T-cell (primary cell): ENCODE measurements at places on chromosomes 5 and 9. TPM values are rescaled to one million over a fixed set of nuclear protein-coding genes. Genes with fewer than 3 reads are reported as not detected.

PCDHA1 gene
- total RNA-seq: not detected

HK3 gene
- 0.44 TPM for total RNA-seq

RANBP3L gene
- total RNA-seq: not detected

RASEF gene
- total RNA-seq: 0.09 TPM

PCDHA9 gene
- total RNA-seq: not detected

ECM2 gene
- total RNA-seq: not detected

PCSK5 gene
- total RNA-seq: 19.5 TPM

GDNF gene
- total RNA-seq: not detected

CHSY3 gene
- total RNA-seq: not detected

DDX46 gene
- 60.9 TPM for total RNA-seq

TAF1L gene
- total RNA-seq: not detected

CENPP gene
- total RNA-seq: 5.0 TPM

GRCh38 chr5:127994087-127994660 lies 89.4 kb upstream of the SLC12A2 start:
- no peaks in the 10 kb centered on the region for H3K27me3 ChIP-seq
- no peaks in the 10 kb centered on the region for H3K4me1 ChIP-seq
- no peak overlapping the region for H3K27ac ChIP-seq

DNA sequence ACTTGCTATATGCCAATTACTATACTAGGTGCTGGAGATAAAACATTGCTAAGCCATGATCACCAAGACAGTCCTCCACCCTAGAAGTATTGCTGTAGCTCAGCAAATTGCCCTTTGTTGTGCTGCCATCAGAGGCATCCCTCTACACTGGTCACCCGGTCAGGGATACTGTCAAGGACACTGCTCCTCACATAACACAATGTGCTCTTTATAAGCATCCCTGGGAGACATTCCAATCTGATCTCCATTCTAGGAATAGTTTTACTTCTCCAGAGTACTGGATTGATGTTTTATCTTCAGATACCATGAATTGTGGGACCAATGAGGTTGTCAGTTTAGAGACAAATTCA lies 10.4 kb upstream of the DNAJA1 start:
- H3K27me3 ChIP-seq: no peaks in the 10 kb centered on the region
- no peaks in the 10 kb centered on the region for H3K4me1 ChIP-seq
- no peak for DNase-seq
- H3K36me3 ChIP-seq: no peaks in the 10 kb centered on the region
- no peak overlapping the region for H3K4me3 ChIP-seq
- no peak overlapping the region for H3K27ac ChIP-seq

- no peak overlapping the region for H3K4me3 ChIP-seq
- H3K36me3 ChIP-seq: no peaks in the 10 kb centered on the region
- no peaks in the 10 kb centered on the region for H3K27me3 ChIP-seq
- DNase-seq: no peak
- H3K27ac ChIP-seq: no peak overlapping the region
Observed at GRCh38 chr5:96629774-96630173, 32.4 kb upstream of the CAST start.

GRCh38 chr9:134636149-134636507 lies 5.5 kb upstream of the COL5A1 start:
- H3K27ac ChIP-seq: no peak overlapping the region
- no peak for DNase-seq
- H3K4me1 ChIP-seq: no peaks in the 10 kb centered on the region

GRCh38 chr9:7984692-7985091 lies 185.1 kb upstream of the DMAC1 start:
- no peak for DNase-seq
- H3K27me3 ChIP-seq: peaks cover 2% of the 10 kb centered on the region
- no peak overlapping the region for H3K27ac ChIP-seq
- H3K4me1 ChIP-seq: peaks cover 5% of the 10 kb centered on the region
- H3K36me3 ChIP-seq: no peaks in the 10 kb centered on the region

DNA sequence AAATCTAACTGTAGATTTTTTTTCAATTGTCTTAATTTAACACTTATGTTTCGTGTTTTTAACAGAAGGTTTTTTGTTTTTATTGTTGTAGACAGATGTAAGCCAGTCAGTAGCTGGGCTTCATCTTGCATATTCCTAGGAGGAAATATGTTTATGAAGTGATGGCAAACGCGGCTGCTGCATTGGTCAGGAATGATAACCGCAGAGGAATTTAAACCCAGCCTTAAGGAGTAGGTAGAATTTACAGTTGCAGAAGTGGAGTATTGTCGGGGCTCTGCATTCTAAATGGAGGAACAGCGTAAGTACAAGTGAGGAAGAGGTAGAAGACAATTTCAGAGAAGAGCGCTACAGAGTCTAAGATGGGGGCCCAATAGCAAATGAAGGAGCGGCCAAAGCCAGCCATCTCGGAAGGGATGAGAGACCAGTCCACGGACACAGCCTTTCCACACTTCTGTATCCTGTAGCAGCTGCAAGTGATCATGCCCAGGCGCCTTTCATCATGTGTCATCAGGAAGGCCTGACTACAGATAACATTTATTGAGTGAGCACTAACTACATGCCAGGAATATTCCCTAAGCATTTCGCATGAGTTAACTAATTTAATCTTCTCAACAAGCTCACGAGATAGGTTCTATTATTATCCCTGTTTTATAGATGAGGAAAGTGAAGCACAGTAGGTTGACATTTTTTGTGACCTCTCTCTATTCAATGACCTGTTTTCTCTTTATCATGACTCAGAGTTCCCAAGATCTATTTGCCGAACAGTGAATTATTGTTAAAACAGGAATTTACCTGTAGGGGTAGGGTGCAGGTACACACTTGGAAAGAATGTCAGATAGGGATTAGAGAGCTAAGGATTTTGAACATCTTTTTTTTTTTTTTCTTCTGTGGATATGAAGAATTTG lies 38.1 kb downstream of the CMYA5 start:
- no peak for DNase-seq
- no peaks in the 10 kb centered on the region for H3K36me3 ChIP-seq
- no peak overlapping the region for H3K27ac ChIP-seq
- H3K4me1 ChIP-seq: peaks cover 28% of the 10 kb centered on the region

GRCh38 chr5:77087484-77088261 lies 588 bp upstream of the ZBED3 start:
- H3K27me3 ChIP-seq: no peaks in the 10 kb centered on the region
- no peaks in the 10 kb centered on the region for H3K36me3 ChIP-seq
- H3K27ac ChIP-seq: no peak overlapping the region
- H3K4me1 ChIP-seq: peaks cover 2% of the 10 kb centered on the region
- no peak for DNase-seq

- H3K36me3 ChIP-seq: peaks cover 13% of the 10 kb centered on the region
- H3K27ac ChIP-seq: no peak overlapping the region
- H3K4me3 ChIP-seq: no peak overlapping the region
- no peaks in the 10 kb centered on the region for H3K4me1 ChIP-seq
Observed at GRCh38 chr9:136826188-136826541, 16.1 kb upstream of the AJM1 start.

- no peak overlapping the region for H3K27ac ChIP-seq
- DNase-seq: no peak
- peaks cover 2% of the 10 kb centered on the region for H3K36me3 ChIP-seq
Observed at GRCh38 chr9:126376311-126377175, 49.9 kb downstream of the MVB12B start.

DNA sequence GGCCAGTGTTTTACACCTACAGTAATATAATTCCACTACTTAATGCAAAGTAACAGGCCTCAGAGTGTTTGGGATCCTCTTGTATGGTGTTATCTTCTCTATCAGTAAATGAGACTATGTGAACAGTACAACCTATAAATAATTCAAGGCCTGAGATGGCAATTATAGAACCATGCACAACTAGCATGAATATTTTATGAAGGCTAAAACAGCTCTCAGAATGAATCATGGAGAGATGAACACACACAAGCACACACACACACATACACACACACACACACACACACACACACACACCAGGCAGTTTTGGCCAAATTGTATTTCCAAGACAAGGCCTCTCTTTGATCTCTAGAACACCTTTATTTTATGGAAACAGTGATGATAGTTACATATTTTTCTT lies 224.9 kb downstream of the EBF1 start:
- no peaks in the 10 kb centered on the region for H3K27me3 ChIP-seq
- H3K4me1 ChIP-seq: peaks cover 9% of the 10 kb centered on the region
- DNase-seq: no peak
- H3K36me3 ChIP-seq: peaks cover 4% of the 10 kb centered on the region

DNA sequence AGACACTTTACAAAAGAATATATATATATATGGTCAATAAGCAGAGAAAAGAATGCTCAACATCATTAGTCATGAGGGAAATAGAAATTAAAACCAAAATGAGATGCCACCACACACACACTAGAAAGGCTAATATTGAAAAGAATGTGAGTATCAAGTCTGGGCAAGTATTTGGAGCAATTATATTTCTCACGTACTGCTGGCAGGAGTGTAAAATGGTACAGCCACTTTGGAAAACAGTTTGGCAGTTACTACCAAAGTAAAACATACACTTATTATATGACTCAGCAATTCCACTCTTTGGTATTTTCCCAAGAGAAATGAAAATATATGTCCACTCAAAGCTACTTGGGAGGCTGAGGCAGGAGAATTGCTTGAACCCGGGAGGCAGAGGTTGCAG lies 29.8 kb downstream of the NEUROG1 start:
- H3K4me1 ChIP-seq: no peaks in the 10 kb centered on the region
- H3K27ac ChIP-seq: no peak overlapping the region
- H3K36me3 ChIP-seq: no peaks in the 10 kb centered on the region
- DNase-seq: no peak
- peaks cover 28% of the 10 kb centered on the region for H3K27me3 ChIP-seq
- H3K4me3 ChIP-seq: no peak overlapping the region

DNA sequence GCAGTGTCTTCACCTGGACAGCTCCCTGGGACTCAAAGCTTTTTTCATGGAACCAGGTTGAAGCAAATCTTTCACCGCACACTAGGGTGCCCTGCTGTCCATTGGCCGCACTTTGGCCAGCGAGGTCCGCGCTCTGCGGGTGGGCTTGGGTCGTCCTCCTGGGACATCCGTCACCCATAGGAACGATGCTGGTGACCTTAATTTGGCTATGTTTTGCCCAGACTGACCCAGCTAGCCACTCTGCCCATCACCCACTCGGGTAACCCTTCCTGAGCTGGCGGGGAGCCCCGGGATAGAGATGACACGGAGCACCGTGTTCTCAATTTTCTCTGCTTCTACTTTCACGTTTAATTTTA lies 25.9 kb downstream of the ZDHHC11B start:
- H3K27ac ChIP-seq: peak overlapping the region; percentile 73
- H3K27me3 ChIP-seq: peaks cover 3% of the 10 kb centered on the region
- no peaks in the 10 kb centered on the region for H3K36me3 ChIP-seq
- DNase-seq: no peak

DNA sequence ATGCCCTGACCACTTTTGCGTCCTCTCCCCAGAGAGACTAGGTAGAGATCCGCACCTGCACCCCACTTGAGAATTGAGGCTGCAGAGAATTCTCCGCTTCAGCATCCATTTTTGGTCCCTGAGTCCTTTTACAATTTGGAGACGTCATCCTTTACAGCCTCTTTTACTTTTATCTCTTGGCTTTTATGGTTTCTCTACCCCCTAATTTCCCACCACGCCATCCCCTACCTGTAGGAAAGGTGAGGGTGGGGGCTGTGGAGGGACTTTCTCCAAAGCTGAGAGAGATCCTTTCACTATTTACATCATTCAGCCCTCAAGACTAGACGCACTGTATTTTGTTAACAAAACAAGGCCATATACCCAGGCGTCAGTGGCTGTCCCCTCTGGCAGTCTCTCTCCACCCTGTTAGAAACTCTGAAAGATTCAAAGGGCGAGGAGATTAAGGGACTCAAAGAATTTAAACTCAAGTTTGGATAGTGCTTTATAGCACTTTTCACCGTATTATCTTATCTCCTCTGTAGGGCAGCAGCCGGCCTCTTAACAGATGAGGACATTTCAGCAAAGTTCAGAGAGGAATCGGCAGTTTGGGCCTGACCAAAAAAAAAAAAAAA lies 1.7 kb downstream of the MSX2 start:
- no peaks in the 10 kb centered on the region for H3K4me1 ChIP-seq
- H3K27me3 ChIP-seq: peaks cover 53% of the 10 kb centered on the region
- DNase-seq: no peak

DNA sequence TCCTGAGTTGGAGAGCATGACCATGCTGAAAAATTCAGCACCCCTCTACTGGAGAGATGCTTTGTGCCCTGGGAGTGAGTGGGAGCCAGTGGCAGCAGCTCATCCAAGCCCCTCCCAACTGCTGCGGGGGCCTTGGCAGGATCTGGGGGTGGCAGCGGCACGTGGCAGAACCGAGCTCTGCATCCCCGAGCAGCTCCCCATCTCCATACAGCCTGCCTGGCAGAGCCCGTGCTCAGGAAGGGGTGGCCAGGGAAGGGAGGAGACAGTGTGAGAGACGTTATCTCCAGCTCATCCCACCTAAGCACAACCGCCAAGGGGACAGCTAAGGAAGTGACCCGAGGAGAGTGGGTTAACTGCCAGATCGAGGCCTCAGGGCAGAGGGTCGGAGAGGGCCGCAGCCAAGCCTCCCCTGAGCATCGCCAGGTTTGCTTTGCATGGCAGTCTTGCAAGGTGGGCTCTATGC lies 17.2 kb upstream of the DPM2 start:
- H3K27me3 ChIP-seq: no peaks in the 10 kb centered on the region
- peaks cover 85% of the 10 kb centered on the region for H3K4me1 ChIP-seq
- H3K36me3 ChIP-seq: peaks cover 14% of the 10 kb centered on the region
- DNase-seq: no peak
- H3K4me3 ChIP-seq: peak overlapping the region; percentile 4

DNA sequence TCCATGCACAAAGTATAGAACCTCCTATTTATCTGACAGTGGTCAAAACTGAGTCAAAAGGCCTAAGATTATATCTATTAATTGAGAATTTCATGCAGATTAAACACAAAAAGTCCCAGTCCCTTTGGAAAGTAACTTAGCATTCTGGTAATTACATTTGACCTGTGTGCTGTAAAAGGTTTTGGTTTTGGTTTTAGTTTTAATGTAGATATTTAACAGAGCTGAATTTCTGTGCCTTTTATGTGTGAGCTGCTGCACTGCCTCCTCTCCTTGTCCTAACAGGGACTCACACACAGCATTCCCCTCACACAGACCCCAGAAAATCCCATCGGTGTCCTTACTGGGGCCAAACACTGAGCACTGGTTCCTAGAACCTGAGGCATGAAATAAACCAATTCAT lies 31.0 kb upstream of the FSD1L start:
- H3K27me3 ChIP-seq: peaks cover 5% of the 10 kb centered on the region
- no peak overlapping the region for H3K27ac ChIP-seq
- no peaks in the 10 kb centered on the region for H3K36me3 ChIP-seq
- no peak for DNase-seq

DNA sequence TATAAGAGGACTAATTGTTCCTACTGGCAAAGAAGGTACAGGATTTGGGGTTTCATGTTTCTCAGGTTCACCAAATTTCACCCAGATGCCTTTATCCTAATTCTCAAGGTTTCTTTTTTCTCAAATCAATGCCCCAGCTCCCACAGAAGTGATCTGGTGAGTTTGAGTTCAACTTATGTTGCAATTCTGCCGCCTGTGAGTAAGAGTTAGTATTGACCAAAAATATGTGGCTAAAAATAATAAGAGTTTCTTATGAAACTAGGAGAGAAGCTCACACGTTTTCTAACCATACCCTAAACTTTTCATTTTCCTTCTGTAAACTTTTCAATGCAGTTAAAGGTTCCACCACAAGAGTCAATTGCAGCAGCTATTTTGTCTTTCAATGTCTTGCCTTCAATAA lies 15.1 kb downstream of the SLCO6A1 start:
- H3K4me1 ChIP-seq: no peaks in the 10 kb centered on the region
- H3K27ac ChIP-seq: no peak overlapping the region
- H3K36me3 ChIP-seq: no peaks in the 10 kb centered on the region
- H3K4me3 ChIP-seq: no peak overlapping the region
- no peak for DNase-seq
